NCI-H1105 (cell line): ENCODE measurements at places on chromosomes 7 and 10.

DNA sequence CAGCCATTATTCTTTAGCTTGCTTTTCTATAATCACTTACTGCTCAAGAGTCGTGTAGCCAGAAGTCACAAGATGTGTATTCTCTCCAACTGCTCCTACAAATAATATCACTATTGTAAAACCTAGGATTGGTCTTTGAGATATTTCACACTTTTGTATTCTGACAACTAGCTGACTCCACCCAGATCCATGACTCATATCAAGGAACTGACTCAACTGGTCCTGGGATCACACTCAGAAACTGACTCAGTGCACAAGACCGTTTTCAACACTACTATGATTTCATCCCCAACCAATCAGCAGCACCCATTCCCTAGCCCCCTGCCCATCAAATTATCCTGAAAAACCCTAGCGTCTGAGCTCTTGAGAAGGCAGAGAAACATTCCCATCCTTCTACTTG lies 56.5 kb upstream of the ORC5 start:
- DNase-seq, result no peak

DNA sequence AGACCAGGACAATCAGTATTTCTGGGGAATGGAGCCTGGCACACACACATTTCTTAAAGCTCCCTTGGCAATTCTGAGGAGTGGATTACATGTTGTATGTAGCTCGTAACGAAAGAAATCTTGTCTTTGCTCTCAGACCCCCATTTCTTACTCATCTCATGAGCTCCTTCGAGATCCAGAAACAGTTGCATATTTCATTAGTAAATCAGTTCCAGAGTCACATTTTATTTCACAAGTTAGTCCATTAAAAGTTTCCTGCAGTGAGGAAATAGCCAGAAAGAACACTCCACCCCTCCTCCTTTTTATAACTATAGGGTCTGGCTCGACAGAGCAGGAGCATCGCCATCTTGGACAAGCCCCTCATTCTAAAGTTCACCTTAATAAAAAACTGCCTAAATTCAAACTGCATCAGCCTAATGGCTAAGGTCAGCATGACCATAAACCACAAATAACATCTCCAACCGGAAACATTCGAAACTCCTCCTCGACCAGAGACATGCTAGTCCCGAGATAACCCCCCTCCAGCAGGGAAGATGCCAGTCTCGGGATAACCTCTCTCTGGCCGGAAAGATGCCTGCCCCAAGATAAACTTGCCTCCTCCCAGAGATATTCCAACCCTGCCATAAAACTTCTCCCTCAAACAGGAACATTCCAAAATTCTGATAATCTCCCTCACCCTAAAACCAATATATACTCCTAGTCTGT lies 7.4 kb downstream of the EGFR start:
- DNase-seq, result no peak

DNA sequence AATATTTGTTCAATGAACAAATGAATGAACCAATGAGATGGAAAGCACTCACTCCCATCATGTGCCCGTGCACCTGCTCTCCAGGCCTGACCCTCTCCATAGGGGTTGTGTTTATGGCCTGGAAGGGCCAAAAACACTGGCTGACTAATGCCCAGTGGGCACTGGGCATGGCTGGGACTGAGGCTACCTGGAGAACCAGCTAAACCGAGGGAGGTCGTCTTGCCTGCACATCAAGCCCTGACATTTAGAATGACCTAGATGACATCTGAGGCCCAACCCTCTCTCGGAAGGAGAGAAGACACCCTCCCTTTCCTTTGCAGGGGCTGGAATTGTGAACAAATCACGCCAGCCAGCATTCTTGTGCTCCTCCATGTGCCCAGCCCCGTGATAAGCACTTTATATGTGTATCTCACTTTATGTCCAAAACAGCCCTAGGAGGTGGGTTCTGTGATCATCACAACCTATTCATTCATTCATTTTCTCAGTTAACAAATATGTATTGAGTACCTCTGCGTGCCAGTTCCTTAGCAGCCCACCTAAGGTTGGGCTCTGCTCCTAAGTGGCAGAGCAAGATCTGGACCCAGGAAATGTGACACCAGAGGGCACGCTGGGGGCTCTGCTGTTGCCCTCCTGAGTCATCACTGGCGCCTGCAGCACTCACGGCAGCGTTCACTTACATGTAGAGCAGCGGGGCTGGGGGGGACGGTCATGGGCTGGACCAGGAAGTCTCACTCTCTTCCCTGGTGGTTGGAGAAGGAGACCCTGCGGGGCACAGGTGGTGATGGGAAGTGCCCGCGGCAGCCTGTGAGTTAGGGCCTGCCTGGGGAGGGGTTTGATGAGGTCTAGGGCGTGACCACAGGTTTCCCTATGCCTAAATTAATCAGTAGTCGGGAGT lies 52.0 kb downstream of the TSPAN15 start:
- no peak for DNase-seq

- DNase-seq, result no peak
These were observed 634.7 kb upstream of the LRRTM3 start for GRCh38 chr10:66291133-66291532.

- DNase-seq, result peak; percentile 98
These were observed 15.5 kb downstream of the HSPB1 start for GRCh38 chr7:76317782-76318487.

DNA sequence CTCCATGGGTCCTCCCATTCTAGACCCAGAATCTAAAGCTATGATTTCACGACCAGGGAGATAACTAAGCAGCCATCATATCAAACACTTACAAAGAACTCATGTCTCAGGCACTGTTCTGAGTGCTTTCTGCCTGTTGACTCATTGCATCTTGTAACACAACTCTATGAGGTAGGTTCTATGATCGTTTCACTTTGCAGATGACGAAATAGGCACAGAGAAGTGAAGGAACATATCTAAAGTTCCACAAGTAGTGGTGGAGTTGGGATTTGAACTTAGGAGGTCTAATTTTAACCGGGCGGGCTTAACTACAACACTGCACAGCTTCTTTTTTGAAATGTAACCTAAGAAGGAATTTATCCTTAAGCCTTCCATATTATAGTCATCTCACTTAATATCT lies 2.9 kb downstream of the RBP4 start:
- no peak for DNase-seq

DNA sequence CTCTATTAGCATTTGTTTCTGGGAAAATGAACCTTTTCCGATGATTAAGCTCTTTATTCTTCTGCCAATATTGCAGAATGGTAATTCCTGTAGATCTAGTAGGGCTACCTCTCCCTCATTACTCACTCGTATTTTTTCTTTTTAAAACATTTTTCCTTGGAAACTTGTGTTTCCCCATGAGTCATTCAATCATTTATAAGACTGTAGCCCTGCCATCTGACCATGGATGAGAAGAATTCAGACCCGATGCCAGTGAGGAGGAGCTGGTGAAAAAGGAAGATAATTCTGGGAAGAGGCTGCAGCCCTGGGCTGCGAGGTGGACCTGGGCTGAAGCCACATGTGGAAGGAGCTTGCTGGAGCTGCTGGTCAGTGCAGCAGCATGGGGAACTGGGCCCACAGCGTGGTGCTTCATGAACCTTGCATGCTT lies 242.8 kb downstream of the KLF6 start:
- no peak for DNase-seq
